ENCODE measurements at places on chromosomes 12 and 14.

DNA sequence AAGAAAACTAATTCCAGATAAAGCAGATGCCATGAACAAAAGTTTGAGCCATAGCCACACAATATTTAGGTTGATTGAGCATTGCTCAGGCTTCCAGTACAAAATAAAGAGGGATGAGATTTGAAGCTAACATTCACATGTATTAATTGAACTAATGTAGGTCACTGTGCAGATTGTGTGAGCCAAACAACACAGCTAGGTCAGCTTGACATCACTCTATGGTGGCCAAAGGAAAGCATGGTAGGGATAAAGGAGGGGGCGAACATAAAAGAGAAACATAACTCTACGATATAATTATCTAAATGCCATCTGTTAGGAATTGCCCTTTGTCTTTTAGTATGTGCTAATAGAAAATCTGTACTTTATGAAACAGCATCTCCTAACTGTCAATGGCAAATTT, 477.7 kb upstream of the SYT1 start:
- DNase-seq, result no peak

- DNase-seq, result no peak
Measured at GRCh38 chr12:2338991-2339431, 286.2 kb downstream of the CACNA1C start.

DNA sequence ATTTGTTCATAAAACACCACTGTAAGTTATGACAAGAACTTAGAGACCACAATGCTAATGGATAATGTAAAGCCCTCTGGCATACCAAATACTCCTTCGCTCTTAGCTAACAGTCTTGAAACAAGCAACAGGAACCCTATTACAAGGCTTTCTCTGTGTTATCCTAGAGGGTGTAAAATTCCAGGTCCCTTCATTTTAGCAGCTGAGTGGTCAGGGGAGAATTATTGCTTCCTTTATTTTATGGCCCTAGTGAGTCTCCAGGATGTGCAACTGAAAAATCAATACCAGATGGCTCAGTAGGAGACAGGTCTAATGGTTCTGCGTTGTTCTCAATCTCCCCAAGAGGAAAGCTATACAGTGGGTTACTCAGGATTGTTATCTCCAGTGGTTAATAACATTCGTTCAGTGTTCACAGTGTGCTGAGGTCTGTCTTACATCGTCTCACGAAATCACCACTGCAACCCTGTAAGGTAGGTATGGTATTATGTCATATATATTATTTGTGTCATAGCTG, 172.7 kb upstream of the CNOT2 start:
- no peak for DNase-seq

DNA sequence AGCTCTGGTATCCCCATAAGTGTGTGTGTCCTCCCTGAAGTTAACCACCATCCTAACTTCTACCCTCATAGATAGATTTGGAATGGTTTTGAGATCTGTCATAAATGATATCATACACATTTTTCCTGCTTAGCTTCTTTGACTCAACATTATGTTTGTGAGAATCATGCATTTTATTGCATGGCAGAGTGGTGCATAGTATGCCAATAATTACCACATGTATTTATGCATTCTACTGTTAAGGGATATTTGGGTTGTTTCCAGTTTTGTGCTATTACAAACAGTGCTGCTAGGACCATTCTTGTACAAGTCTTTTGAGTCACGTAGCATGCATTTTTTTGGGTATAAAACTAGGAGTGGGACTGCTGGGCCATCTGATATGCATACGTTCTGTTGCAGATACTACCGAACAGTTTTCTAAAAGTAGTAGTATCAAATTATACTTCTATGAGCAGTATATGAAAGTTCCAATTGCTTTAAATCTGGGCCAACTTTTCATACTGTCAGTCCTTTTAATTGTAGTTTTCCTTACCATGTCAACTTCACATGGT, 13.4 kb downstream of the GRIP1 start:
- DNase-seq, result no peak

DNA sequence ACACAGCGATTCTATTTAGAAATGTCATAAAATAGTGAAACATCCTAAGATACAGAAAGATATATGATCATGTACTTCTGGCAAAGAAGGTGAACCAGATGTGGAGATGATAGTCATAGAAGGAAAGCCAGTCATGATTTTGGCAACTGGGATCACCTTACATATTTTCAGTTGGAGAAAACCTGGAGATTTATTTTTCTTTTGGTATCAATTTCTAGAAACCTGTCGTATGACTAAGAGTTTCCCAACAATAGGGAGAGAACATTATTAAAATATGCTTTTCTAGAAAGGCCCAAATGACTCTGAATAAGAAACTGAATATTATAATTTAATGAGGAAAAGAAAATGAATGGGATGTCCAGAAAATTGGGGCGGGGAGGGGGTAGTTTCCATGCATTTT, 396.4 kb downstream of the ZFP36L1 start:
- no peak for DNase-seq

GRCh38 chr14:69170839-69171238, 17.9 kb upstream of the DCAF5 start:
- no peak for DNase-seq

All from activated T-cell treated with anti-CD3 and anti-CD28 coated beads for 4 hours (primary cell).